ENCODE measurements at places on chromosomes 4 and X. TPM values are rescaled to one million over a fixed set of nuclear protein-coding genes. Genes with fewer than 3 reads are reported as not detected.

DNA sequence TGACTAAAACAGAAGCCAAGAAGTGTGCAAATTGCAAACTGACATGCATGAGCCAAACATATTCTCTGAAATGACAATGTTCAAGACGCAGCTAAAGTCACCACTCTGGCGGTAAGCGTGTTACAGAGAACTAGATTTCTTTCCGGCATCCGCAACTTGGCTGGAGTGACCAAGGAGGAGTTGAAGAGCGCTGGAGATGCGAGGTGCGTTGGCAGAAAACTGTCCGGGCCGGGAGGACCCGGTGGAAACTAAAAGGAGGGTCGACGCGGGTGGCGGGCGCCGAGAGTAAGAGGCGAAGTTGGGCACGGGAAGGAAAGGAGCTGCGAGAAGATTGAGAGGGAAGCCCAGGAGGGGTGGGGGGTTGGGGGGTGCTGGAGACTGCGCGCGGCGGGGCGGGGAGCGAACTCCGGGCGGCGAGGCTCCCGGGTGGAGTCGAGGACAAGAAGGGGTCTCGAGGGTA is 807 bp downstream of the SEL1L3 start:
- DNase-seq, result no peak

- no peak for DNase-seq
These were observed 67.2 kb upstream of the BRWD3 start for GRCh38 chrX:80876877-80877276.

GRCh38 chrX:77875372-77875771 is 19.9 kb downstream of the MAGT1 start:
- no peak for DNase-seq

- DNase-seq, result no peak
These were observed 4.2 kb downstream of the TLR8 start for GRCh38 chrX:12910423-12911121.

DNA sequence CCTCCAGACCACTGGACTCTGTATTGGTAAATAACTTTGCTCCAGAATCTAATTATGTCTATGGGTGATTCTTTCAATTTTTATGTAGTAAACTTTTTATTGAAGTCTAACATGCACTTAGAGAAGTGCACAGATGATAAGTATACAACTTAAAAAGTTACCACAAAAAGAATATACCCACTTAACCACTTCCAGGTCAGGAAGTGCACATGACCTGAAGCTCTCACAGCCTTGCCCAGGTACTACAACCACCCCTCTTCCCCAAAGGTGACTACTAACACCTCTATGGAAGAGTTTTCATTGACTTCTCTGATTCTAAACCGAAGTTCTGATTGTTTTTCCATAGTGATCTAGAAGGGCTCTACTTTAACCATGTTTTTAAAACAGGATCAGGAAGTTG is 43.6 kb upstream of the SPRY1 start:
- DNase-seq, result no peak

GRCh38 chr4:20428436-20429160 is 176.9 kb downstream of the SLIT2 start:
- DNase-seq, result no peak

DNA sequence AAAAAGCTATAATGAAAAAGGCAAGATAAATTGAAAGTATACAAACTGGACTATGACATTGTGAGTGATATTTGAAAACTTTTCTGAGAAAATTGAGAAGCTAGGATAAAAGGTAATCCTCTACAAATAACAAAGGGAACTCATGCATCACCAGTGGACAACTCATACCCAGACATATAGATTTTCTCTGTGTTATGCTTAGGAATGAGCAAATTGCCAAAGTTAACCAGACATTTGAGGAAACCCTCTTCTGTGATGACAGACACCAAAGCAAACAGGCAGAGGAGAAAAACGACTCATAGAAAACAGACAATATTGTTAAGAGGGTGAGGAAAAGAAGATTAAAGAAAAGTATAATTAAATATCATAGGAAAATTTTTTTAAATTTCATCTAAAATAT is 186.5 kb downstream of the MAB21L2 start:
- no peak for DNase-seq

- no peak for DNase-seq
These were observed 222.1 kb downstream of the TACR3 start for GRCh38 chr4:103497692-103498091.

DNA sequence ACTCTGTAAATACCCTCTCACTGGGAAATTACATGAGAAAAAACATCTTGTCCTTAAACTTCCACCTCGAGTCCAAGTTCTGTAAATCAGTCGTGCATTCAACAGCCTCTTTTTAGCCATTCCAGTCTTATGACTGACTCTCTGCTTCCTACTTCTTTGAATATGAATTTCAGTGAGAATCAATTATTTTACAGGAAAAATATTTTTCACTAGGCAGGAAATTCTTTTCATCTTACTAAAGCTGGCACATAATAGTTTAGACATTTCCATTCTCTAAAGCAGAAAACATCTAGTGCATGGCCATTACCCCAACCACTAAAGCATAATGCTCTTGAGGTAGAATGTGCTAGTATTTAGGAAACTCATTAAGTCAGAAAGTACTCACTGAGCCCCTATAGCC is 565.7 kb upstream of the FAT1 start:
- no peak for DNase-seq

DNA sequence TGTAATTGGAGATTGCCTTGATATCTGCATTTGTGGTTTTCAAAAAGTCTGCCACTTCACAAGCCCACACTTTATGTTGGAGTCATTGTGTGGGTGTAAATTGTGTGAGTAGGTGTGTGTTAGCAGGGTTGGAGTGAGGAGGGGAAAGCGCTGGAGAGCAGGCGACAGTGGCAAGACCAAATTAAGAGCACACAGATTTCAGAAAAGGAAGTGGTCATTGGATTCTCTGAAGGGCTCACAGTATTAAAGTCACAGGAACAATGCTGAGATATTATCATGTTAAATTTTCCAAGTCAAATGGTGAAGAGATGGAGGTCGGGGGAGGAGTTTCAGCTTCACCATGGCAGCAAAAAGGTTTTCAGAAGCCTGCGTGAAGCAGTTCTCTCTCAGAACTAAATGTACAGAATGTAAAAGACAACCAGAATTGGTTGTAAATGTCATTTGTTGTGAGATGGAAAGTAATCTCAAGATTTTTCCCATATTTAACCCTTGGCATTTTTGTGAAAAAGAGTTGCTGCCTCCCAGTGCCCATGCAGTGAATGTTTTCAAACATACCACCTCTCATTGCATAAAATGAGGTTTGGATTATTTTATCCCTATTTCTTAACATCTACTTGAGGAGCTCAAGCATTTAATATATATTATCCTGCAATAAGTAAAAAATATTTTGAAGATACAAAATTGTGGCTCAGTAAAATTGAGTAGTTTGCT is 265.9 kb downstream of the ZNF674 start:
- DNase-seq, result no peak

DNA sequence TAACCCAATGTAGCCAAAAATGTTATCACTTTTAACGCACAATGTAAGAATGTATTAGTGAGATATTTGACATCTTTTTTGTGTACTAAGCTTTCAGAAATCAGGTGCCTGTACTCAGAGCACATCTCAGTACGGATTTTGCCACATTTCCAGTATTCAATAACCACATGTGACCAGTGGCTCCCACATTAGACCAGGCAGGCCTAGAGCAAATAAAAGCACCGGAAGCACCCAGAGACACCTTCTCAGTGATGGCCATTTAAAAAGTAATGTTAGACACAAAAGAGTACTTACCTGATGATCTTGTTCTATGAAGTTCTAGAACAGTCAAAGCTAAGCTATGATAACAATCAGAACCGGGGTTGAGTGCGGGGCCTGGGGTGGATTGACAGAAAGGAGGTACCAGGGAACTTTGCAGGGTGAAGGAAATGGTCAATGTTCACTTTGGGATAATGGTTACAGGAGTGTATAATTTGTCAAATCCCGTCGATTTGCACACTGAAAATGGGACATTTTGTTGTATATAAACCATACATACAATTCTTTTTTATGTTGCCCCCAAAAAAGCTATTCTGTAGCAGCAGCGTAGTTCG is 1.2 kb downstream of the CTPS2 start:
- DNase-seq, result no peak

- no peak for DNase-seq
These were observed 3.0 kb upstream of the ATP1B4 start for GRCh38 chrX:120358737-120359456.

DNA sequence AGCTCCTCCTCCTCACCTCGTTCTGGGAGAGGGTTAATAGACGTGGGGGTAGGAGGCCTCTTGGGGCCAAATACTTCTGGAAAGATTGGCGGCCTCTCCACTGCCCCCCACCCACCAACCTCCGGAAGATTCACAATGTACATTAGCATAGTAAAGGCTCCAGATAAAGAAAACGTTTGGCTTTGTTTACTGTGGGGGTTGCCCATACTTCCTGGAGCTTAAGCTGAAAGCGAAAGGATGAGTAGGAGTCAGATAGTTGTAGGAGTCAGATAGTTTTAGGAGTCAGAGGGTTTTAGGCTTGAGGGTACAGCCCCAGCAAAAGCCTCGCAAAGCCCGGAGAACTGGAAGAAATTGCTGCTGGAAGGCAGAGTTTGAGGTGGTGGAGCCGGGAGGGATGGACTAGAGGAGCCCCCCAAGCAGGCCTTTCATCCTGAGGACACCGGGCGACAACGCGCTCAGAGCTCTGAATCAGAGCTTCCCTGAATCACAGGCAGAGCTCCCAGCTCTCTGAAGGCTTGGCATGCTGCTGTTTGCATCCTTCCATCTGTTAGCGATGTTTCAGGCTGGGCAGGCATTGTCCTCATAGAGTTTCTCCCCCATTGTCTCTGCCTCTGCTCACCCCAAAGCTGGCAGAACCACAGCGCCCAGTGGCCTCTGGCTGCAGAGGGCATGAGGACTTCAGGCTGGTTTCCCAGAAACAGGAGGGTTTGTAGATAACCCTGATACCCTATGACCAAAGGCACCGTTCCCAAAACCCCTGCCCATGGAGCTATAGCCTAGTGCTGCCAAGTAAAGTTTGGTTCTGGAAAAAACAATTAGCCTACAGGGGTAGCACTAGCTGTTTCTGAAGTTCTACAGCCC is 280.7 kb downstream of the BCOR start:
- DNase-seq, result no peak

DNA sequence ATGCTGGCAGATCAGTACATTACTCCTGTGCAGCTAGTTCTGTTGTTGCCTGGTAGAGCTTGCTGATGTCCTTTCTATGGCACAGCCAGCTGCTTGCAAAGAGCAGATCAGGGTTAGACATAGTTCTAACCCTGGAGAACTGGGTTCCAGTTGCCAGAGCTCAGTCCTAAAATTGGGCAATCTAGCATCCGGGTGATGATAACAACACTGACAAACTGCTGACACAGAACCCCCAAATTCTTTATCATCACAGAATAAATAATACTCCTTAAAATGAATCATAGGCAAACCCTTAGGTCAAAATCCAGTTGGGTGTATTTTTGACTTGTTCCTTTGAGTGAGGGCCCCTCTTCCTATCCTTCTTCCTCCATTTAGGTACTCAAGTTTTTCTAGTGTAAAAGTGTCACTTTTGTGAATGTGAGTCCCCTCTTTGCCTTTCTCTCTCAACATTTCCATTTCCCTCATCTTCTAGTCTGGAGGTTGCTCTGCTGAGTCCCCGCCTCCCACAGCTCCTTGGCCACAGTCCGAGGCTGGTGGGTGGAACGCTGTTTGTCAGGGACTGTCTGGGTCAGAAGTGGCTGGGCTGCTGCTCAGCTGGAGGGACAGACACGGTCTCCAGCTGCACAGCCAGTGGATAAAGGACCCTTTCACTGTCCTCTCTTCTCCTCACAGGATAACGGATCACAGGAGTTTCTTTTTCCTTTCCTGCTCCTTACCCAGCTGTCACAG is 93.6 kb upstream of the RASGEF1B start:
- DNase-seq, result peak; percentile 35

GRCh38 chr4:95118497-95118896 is 360.7 kb downstream of the BMPR1B start:
- no peak for DNase-seq

GRCh38 chr4:77617203-77617602 is 11.6 kb downstream of the CXCL13 start:
- DNase-seq, result no peak

- no peak for DNase-seq
These were observed 34.6 kb upstream of the MGST2 start for GRCh38 chr4:139630991-139631390.

GRCh38 chr4:13840502-13841190 is 213.1 kb upstream of the BOD1L1 start:
- no peak for DNase-seq

DNA sequence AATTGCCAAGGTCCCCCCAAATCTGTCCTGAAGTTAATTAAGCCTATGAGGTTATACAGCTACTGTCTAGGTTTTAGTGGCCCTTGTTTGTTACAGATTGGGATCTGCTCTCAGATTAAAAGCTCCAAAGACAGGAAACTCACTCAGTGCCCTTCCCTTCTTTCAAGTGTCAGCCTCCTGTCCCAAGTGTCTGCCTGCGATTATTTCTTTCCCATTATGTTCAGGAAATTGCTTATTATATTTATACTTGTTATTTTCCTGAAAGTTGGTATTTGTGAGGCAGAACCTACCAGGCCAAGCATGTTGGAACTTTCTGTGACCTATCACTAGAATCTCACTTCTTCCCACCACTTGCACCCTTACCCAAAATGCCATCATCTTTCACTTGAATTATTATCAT is 173.2 kb downstream of the AREG start:
- DNase-seq, result no peak

DNA sequence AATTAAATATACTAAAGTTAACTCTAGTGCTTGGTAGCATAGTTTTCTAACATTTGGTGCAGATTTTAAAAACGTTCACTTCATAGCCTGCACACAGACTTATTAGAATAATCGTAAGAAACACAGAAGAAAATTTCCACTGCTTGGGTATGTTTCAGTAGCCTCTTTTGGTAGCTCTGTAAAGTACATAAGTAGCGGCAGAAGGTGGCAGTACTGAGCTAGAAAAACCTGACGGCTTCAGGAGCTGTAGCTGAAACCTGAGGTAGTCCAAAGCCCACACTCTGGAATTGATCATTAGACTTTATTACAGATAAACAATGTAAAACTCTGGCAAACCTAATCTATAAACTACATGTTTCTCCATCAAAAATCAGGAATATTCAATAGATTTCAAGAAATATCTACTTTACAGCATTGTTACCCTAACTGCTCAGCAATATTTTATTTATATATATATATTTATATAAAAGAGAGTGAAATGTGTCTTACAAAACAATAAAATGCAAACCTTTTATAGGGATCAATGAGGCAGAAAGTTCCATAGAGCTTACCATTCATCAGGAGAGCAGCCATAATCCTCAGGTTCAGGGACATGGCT is 88.2 kb downstream of the ATP8A1 start:
- peak; percentile 7 for DNase-seq

GRCh38 chr4:103075435-103075893 is 1.1 kb downstream of the SLC9B2 start:
- no peak for DNase-seq

- no peak for DNase-seq
These were observed 81.2 kb downstream of the DCK start for GRCh38 chr4:71074452-71075299.

GRCh38 chr4:127667116-127667515 is 34.4 kb downstream of the INTU start:
- DNase-seq, result no peak

- no peak for DNase-seq
These were observed 7.0 kb downstream of the HERC3 start for GRCh38 chr4:88599298-88599697.

ZCCHC18 gene
- polyA plus RNA-seq, result 2.2 TPM

ENPP6 gene
- 1.2 TPM for polyA plus RNA-seq

SOD3 gene
- 247 TPM for polyA plus RNA-seq

NMU gene
- polyA plus RNA-seq, result 0.15 TPM

TACC3 gene
- polyA plus RNA-seq, result 5.5 TPM

UGT2B10 gene
- polyA plus RNA-seq, result 0.09 TPM

CPXCR1 gene
- not detected for polyA plus RNA-seq

ZMAT1 gene
- polyA plus RNA-seq, result 3.6 TPM

ZNF330 gene
- 49.9 TPM for polyA plus RNA-seq

MAGEB10 gene
- polyA plus RNA-seq, result not detected

VCX3B gene
- not detected for polyA plus RNA-seq

ADAMTS3 gene
- polyA plus RNA-seq, result 1.5 TPM

All from urinary bladder (tissue), 4 donors.